ENCODE measurements at places on chromosomes 4 and X.

DNA sequence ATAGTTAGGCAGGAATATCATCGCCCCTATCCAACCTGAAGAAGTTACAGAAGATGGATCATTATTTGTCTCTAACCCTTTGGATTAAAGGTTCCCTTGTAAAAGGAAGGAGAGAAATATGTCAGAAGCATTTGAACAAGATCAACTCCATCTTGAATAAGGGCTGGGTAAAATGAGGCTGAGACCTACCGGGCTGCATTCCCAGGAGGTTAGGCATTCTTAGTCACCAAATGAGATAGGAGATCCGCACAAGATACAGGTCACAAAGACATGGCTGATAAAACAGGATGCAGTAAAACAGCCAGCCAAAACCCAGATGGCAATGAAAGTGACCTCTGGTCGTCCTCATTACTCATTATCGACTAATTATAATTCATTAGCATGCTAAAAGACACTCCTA, 148.9 kb downstream of the GALNTL6 start:
- no peak for DNase-seq

- DNase-seq: no peak
Observed at GRCh38 chr4:152164561-152164960, 371.3 kb downstream of the FBXW7 start.

DNA sequence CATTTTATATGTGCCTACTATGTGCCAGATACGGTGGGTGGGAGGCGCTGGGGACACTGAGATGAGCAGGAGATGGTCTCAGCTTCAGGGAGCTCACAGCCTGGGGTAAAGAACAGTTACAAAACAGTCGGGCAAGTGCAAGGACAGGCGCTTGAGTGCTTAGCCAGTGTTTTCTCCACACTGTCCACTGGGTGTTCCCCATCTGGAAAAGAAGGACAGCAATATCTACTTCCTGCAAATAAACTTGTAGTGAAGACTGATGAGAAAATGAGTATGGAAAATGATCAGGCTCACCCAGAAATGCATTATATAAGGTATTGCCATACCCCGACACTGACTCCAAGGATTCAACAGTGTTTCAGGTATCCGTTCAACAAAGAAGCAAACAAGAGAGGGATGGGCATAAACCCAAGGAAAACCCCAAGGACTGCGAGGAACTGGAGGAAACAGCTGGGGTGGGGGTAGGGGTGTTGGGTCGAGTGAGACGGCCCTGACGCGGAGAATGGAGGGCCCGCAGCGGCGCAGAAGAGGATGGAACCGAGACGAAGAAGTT, 835 bp downstream of the TMEM185A start:
- DNase-seq: no peak

- DNase-seq: no peak
Observed at GRCh38 chr4:167222099-167222498, 12.2 kb downstream of the SPOCK3 start.

GRCh38 chrX:105872941-105873340, 50.6 kb downstream of the NRK start:
- no peak for DNase-seq

DNA sequence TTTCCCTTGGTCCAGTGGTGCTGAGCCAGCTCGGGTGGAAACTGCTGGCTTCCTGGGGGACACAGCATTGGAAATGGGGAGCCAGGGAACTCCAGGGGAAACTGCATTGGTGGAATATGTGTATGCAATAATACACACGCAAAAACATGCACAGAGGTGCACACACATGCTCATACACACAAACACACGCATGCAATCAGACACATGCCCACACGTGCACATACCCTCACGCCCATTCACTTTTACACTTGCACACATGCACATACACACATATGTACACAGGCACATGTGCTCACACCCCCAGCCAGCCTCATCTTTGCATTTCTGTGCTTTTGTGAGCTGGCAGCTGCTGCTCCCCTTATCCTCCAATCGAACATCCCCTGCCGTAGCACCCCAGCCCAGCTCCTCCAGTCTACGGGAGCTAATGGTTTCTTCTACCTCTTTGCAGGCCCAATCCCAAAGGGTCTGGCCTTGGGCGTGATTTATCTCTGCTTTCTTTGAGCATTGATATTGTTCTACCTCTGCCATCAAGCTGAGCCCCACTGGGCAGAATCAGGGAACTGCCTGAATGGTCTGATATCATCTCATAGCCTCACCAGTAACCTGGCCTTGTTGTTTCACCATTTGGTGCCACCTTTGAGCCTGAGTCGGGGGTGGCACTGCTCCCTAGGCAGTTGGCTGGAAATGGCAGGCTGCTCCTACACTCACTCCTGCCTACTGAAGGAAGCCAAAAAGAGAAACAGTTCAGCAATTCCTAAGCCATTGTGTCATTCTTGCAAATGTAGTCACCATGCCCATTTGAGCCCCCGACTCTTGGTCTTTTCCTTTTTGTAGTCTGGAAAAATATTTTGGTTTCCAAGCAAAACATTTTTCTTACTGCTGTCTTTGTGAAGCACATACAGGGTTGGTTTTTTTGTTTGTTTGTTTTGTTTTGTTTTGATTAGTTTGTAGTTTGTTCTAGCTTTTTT, 104.4 kb upstream of the MAMLD1 start:
- DNase-seq: no peak

DNA sequence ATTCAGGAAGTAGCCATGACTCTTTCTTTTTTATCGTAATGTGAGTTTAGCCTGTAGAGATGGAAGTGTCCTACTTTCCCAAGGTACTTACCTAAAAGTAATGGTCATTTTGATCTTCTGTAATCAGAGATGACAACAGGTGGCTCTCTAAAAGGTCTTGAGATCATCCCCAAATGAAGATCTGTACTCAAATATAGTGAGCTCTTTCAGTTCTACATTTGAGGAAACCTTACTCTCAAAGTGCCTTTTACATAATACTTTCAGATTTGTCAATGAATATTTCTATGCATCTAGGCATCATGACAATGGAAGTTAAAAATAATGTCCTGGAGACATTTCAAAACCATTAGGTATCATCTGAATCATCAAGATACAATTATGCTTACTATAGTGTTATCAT, 17.2 kb upstream of the MND1 start:
- no peak for DNase-seq

DNA sequence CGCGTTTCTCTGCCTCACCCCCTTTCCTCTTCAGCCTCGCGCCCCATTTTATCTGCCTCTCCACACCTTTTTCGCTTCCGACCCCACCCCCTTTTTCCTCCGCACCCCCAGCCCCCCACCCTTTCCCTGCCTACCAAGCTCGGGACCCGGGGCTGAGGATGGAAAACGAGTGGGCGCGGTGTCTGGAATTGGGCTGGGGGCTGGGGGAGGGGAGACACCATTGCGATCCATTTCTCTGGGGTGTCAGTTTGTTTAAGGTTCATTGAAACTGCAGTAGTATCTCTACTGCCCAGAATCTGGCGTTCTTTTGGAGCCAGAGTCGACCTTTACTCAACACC, 707 bp downstream of the SLC9A6 start:
- no peak for DNase-seq

Data from CD4-positive, alpha-beta T cell treated with Interleukin-2 at 100 ng/mL for 4 hours (primary cell).